ENCODE measurements at places on chromosomes 1 and 21.

- no peak for DNase-seq
Measured at GRCh38 chr1:62926681-62927252, 142.8 kb downstream of the ATG4C start.

DNA sequence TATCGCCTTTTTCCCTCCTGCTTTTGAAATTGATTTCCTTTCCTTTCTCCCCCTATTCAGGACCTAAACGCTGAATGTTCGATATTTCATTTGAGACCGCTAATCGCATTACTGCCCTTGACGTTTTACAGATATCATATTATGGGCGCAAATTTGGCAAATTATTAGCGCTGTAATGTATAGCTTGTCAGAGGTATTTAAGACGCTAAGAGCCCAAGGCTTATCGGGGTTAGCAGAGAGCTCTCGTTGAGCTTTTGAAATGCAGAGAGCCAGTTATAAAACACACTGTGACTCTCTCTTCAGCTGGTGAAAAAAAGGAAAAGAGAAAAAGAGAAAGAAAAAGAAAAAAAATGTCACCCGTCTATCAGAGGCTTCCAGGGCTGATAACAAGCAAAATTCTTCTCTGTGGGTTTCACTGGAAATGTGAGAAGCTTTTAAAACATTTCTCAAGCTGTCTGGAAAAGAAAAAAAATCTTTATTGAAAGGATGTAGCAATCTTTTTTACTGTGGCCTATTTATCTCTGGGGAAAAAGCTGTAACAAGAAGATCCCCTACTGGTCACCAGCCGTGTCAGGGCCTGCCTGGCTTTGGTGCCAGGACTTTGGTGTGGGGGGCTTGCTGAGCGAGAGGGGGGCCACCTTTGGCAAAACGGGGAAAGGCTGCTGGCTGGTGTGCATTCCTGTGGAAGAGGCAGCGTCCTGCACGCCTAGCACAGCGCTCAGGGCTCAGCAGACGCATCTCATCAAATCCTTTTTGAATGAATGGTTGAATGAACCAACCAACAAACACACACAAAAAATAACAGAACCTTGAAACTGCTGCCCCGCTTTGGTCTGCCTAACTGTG lies 119.8 kb downstream of the RNF220 start:
- DNase-seq, result no peak

GRCh38 chr1:29878501-29878900 lies 642.2 kb downstream of the PTPRU start:
- no peak for DNase-seq

DNA sequence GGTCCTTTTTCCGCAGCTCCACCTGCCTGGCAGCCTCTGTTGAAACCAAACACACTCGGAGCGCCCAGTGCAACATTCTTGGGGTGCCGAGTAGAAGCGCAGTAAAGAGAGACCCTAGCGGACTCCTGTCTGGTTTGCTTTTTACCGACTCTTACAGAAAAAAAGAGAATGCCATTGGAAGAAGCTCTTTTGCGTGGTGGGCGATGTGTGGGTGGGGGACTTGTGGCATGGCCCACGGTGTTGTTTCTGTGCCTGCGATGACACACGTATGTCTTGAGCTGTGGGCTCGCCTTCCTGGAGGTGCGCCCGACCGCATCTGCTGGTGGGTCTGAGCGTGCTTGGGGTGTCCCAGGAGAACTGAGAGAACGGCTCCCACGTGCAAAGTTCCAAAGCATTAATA lies 7.3 kb upstream of the BARHL2 start:
- DNase-seq, result no peak
